Amniotic epithelial cell (primary cell): ENCODE measurements at places on chromosomes 16 and 17.

- peak; percentile 16 for DNase-seq
These were observed 2.8 kb downstream of the MED13 start for GRCh38 chr17:62062302-62062701.

DNA sequence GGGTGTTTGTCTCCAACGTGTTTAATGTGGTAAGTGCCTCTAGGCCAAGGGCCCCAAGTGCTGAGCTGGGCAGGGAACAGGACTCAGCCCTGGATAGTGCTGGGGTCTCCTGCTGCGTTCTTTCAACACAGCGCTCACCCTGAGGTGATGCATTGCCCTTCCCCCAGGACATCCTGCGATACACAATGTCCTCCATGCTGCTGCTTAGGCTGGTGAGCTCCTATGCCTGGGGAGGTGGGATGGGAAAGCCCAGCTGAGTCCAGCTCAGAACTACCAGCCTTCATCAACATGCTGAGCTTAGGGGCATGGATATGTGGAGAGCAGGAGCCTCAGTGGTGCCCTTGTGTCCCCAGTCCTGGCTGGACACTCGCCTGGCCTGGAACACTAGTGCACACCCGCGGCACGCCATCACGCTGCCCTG is 563 bp downstream of the ZACN start:
- no peak for DNase-seq

DNA sequence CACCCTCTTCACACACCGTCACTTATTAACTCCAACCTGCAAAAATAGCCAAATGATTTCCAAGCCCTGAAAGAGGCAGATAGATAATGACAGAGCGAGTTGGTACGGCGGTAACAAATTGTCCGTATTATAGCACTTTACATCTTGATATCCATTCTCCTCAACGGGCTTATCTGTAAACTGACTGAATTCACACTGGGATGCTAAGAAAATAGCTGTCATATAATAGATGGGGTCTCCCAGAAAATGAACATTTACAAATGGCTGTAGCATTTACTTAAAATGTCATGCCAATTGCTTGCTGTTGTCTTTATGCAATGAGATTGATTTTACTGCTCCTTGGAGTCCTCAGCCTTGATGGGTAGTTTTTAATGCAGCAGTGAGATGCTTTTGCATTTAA is 225.8 kb upstream of the SDK2 start:
- DNase-seq: no peak

GRCh38 chr16:86566601-86566965 is at the start of gene FOXC2:
FOXC2 (plus strand) TSS chr16:86566829; CDS start chr16:86567336, 507 bp downstream.
- DNase-seq: peak; percentile 94
